T-helper 2 cell treated with Interferon-gamma antibody and Interleukin-4, amounts not matched to agents 5 μg/mL and 100 μg/mL, for 36 hours (primary cell): ENCODE measurements at places on chromosomes 7 and 10.

DNA sequence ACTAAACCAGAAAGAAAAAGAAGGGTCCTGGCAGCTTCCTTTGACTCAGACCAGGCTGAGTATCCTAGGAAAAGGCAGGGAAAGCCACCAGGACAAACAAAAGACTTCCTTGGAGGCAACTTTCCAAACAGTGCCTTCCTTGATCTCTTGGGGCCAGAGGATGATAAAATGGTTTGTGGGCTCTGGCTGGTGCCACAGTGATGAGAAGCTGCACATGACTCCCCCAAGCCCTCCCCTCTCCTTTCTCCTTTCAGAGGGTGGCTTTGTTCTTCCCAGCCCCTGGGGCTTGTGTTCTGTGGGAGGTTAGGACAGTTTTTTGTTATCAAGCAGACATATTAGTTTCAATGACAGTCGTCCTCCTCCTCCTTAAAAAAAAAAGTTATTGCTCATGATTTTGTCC lies 183.2 kb downstream of the SEM1 start:
- no peak for DNase-seq

GRCh38 chr10:1734288-1734687 lies 3.0 kb downstream of the ADARB2 start:
- no peak for DNase-seq

DNA sequence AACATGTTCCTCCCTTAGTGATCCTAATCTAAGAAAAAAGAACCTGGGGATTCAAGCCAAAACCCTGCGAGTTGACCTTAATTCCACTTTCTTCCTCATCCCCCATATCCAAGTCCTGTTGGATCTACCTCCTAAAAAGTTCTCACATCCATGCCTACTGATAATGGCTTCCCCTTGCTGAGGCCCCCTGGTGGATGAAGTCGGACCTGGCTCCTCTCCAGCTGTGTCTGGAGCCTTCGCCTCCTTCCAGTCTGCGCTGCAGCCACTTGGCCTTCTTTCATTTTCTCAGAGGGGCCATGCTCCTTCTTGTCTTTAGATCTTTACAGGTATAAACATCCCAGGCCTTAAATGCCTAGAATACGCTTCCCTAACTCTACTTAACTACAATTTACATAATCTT lies 8.1 kb downstream of the PDE1C start:
- no peak for DNase-seq

DNA sequence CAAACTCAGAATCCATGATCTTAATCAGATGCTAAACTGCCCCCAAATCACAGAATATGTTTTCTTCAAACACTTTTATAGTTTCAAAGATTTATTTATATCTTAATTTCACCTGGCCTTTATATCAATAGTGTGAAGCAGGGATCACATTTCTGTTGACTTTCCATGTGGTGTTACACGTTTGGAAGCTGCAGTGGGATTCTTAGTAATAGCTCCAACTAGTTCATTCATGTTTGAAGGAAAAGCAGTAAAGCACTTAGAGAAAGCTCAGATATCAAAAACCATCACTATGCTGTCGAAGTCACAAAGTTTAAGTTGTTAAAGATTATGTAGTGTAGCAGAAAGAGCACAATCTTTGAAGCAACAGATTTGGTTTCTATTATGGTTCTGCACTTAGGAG lies 16.8 kb downstream of the ENO4 start:
- no peak for DNase-seq

DNA sequence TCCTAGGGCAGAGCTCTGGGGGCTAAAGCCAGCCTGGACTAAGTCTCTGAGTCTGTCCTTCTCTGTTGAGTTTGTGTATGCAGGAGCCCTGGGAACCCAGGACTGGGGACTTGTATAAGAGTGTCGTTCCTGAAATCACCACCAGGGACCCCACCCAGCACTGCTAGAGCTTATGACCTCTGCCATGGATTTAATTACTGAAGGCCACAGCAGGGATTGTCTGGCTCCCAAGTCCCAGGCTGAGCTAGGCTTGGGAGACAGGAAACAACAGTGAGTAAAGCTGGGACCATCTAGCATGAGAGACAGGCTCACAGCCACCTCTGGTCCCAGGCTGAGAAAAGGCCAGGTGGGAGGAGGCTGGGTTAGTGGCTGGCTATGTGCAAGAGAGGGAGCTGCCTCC lies 1.4 kb upstream of the TSPAN15 start:
- DNase-seq = no peak

GRCh38 chr7:23207021-23207420 lies 25.2 kb downstream of the NUP42 start:
- no peak for DNase-seq

- no peak for DNase-seq
Observed at GRCh38 chr7:74476626-74477025, 22.9 kb downstream of the GTF2IRD1 start.

DNA sequence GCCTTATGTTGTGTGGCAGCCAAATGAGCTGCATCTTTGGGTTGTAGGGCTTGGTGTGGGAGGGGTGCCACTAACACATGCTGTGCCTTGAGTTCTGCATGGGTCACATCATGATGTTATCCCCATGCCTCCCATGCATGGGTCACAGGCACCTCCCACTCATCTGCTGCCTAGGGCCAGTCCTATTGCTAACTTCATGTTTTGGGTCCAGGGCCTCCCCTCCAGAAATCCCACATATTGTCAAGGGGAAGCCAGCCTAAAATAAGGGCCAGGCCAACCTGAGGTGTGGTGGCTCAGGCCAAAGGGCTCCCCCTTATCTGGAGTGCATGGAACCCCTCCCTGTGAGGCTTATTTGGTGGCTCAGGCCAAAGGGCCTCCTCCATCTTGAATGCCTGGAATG lies 299.0 kb downstream of the RPS24 start:
- DNase-seq = no peak

DNA sequence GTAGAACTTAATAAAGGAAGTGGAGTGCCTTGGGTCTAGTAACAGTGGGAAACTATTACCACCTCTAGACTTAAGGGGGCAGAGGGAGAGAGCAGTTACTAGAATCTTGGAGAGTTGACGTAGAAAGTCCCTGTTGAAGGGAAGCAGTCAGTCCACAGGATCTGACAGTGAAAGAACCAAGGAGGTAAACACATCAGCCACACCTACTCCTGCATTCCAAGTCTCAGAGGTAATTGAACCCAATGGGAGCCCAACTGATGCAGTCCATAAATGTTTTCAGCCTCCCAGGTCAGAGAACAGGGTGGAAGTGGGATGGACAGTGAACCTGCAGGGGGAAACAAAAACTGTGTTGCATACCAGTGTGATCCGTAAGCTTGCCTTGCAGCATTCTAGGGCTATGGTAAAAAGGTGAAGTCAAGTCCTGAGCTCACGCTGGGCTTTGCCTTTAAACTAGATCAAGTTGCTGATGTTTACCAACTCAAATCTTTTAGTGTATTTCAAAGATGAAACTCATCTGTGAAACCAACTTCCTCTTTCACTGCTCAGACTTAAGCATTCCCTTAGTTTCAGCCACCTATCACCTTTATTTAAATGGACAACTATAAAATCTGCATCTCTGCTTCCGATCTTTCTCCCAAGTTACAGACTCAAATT lies 57.2 kb downstream of the SLC16A12 start:
- no peak for DNase-seq

DNA sequence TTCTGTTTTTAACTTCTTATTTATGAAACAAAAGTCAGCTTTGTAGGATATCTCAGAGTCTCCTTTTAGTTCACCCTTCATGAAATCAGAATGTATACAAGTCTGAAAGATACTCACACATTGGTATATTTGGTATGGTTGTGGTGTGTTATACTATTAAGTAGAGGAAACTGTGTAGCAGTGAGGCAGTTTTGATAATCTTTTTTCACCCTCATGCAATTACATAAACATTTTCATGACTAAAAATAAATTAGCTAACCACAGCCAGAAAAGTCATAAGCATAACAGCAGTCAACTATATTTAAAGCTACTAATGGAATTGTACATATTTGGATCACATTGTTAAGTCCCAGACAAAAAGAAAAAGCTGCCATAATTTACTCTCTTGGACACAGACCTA lies 62.1 kb downstream of the FAM185A start:
- no peak for DNase-seq

- no peak for DNase-seq
Observed at GRCh38 chr10:28945959-28946358, 268.6 kb downstream of the BAMBI start.

- DNase-seq = no peak
Observed at GRCh38 chr7:156034397-156034796, 222.1 kb upstream of the SHH start.

- no peak for DNase-seq
Observed at GRCh38 chr7:146961617-146962016, 845.0 kb downstream of the CNTNAP2 start.

DNA sequence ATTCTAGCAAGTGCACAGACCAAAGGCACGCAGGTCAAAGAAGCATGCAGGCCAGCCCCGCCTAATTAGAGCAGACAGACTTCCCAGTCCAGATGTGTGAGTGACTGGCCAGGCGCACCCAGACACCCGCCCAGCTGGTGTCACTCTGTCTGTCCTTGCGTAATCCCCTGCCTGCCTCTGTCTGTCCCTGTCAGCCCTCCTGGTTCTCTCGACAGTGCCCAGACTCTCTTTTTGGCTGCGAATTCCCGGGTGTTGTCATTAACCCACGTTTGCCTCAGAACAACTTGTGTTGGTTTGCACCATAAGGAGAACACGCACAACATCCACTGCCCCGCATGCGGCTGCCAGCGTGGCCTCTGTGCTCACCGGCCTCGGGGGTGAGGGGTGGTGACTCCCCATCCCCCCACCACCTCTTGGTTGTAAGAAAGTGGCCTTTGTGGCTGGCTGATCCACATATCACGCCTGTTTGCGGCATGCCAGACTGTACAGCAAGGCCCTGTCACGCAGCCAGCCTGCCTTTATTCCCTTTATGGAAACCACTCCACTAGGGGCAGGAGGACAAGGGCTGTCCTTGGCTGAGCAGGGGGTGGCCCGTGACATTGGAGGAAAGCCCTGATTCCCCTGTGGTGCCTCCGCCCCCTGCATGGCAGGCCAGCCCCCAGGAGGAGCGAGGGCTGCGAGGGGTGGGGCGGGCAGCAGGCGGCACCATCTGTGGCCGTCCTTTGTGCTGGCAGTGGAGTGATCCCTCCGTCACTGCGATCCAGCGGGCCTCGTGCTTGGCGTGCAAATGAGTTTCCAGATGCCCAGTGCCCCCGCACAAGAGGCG lies 72.8 kb upstream of the PPIF start:
- DNase-seq = no peak

- no peak for DNase-seq
Observed at GRCh38 chr10:14731875-14732512, 42.7 kb downstream of the FAM107B start.

- peak; percentile 35 for DNase-seq
Observed at GRCh38 chr10:86960003-86960862, 1.8 kb downstream of the SNCG start.

GRCh38 chr10:78931321-78932053 lies 137.3 kb upstream of the ZMIZ1 start:
- DNase-seq = no peak

GRCh38 chr10:3292636-3293035 lies 120.1 kb upstream of the PITRM1 start:
- DNase-seq = no peak

- DNase-seq = peak; percentile 60
Observed at GRCh38 chr10:96747734-96748550, 27.6 kb upstream of the PIK3AP1 start.

DNA sequence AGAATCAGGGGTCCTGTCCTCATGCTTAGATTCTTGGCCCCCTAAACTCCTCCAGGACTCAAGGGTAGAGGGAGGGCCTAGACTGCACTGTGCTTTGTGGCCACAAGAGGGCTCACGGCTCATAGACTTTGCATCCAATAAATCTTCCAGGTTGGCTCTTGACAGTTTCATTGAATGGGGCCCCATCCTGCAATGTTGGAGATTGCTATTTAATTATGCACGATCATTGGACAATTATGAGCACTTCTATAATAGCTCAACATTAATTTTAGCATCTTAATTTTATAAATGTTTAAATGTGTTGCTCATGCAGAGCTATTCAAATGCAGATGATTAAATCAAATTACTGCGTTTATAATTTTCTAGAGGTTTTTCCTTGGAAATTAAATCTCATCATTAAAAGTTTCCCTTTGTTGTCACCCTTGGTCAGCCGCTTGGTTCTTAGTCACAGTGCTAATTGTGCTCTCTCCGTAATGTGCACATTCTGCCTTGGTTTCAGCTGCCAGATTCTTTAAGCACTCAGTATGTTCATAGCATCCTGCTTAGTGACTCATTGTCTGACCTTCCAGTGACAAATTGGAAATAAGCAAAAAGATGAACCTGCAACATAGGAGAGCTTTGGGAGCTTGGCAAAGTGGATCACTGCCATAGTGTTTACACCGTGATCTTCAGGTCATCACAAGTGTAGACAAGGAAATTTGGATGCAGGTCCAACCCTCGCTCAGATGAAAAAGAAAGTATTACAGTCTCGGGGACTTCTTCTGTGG lies 33.4 kb upstream of the PLPP4 start:
- DNase-seq = no peak

- no peak for DNase-seq
Observed at GRCh38 chr10:52314822-52315552, 906 bp downstream of the DKK1 start.

DNA sequence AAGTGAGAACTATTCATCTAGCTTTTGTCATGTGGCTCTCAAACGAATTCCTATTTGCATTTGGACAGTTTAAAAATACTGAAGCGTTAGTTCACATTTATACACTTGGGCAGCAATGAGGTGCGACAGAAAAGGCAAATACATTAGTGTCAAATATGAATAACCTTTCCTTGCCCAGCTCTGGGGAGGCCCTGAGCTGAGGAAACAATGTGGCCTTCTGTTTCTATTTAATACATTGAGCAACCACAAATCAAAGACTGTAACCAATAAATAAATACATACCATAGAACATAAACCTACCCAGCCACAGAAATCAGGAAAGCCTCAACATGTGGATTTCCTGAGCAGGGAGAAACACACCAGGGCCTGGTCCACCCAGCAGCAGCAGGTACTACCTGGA lies 585.2 kb downstream of the PARD3 start:
- DNase-seq = no peak

GRCh38 chr7:28986765-28987110 lies 28.6 kb upstream of the TRIL start:
- DNase-seq = no peak

- peak; percentile 79 for DNase-seq
Observed at GRCh38 chr10:8060010-8060703, 5.7 kb downstream of the GATA3 start.

DNA sequence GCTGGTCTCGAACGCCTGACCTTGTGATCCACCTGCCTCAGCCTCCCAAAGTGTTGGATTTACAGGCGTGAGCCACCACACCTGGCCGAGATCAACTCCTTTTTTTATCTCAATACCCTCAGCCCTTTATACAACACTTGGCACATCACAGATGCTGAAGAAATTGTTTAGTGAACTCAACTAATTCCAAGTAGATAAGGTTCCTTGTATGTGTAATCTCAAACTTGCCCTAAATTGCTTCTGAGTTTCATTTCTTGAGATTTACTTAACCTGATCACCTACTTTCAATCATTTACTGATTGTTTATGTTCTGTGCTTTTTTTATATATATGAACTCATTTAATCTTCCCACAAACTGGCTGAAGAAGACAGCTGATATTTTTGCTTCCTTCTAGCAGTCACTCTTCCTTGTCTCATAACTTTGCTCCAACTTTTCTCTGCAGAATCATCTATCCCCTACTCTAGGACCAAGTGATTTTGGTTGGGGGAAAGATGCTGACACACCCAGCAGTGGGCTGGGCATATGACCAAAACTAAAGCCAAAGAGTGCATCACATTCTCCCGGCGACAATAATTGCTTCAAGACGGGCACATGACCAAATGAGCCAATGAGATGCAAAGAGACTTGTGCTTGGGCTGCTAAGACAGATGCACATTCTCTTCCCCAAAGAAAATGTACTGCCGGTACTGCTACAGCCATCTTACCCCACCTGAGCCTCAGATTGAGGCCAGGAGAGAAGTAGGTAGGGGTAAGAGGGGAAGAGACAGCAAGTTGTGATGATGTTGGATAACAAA lies 40.3 kb upstream of the ARID5B start:
- no peak for DNase-seq
